Stimulated activated CD8-positive, alpha-beta memory T cell treated with anti-CD3 and anti-CD28 coated beads, Interleukin-7, amount 100 ng/mL, for 4 hours (primary cell): ENCODE measurements at places on chromosomes 6 and 20.

DNA sequence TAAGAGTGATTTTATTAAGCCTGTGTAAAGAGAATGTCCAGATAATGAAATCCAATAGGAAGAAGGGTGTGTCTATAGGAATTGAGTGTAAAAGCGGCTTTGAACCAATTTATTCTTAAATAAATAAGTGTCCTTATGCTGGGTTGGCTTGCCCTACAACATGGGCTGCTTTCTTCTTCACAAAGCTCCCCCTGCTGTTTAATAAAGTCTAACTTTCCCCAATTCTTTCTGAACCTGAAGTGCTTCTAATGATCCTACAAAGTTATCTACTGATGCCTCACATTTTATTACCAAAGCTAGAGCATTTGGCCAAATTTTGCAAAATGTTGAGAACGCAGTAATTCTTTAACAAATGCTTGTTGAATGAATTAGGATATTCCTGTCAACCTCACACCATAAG, 36.3 kb upstream of the SIRT5 start:
- DNase-seq, result no peak

DNA sequence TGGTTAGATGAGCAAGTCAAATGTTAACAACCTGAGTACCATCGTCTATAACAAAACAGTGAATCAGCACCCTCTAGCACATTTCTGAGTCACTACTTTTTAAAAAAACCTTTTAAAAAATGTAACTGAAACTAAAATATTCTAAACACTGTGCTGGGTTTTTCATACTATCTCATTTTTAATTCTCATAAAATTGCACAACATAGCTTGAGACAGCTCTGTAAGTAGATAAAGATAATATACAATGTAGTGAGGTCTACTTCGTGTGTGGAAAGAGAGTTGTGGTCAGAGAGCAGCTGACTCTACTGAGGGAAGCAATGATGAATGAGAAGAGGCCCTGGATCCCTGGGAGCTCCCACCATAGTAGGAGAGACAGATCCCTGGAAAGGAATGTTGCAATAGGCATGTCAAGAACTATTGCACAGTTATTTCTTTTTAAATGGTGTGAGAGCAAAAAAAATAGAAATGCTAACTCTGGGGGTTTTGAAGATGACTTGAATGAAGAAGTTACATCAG, 13.6 kb upstream of the CALHM6 start:
- DNase-seq, result no peak

DNA sequence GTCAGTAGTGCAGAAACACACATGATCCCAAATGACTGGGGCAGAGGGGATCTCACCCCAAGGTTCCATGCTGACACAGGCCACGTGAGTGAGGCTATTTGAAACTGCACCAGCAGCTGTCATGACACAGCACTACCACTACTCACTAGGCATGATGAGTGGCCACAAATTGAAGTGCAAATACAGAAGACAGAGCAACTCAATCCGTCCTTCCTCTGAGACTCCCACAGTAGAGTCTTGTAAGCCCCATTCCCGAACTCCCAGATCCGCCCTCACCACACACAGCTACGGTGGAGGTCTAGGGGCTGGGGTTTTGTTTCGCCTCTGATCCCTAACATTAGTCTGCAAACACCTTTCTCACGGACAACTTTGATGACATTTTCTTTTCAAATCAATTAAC, 113.3 kb upstream of the NUP153 start:
- DNase-seq, result no peak

GRCh38 chr6:103313432-103313831, 1546.3 kb downstream of the HACE1 start:
- no peak for DNase-seq

- no peak for DNase-seq
Observed at GRCh38 chr20:60540591-60540990, 582.4 kb downstream of the CDH26 start.

GRCh38 chr20:45588800-45589199, 9.7 kb upstream of the WFDC8 start:
- no peak for DNase-seq

GRCh38 chr20:58599966-58600365, 51.1 kb upstream of the STX16 start:
- no peak for DNase-seq

DNA sequence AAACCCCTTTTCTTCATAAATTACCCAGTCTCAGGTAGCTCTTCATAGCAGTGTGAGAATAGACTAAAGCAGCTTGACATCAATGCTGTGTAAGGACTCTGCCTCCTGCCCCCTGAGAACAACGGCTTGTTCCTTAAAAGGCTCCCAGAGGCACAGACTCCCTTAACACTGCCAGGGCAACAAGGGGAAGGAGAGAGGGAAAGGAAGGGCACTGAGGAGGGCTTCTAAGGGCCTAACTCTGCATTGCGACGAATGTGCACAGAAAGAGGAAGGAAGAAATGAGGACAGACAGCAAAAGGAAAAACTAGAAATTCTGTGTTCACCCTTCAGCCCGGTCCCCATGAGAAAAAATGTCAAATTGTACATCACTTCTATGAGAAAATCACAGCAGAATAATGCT, 74.0 kb downstream of the AGPAT4 start:
- no peak for DNase-seq

DNA sequence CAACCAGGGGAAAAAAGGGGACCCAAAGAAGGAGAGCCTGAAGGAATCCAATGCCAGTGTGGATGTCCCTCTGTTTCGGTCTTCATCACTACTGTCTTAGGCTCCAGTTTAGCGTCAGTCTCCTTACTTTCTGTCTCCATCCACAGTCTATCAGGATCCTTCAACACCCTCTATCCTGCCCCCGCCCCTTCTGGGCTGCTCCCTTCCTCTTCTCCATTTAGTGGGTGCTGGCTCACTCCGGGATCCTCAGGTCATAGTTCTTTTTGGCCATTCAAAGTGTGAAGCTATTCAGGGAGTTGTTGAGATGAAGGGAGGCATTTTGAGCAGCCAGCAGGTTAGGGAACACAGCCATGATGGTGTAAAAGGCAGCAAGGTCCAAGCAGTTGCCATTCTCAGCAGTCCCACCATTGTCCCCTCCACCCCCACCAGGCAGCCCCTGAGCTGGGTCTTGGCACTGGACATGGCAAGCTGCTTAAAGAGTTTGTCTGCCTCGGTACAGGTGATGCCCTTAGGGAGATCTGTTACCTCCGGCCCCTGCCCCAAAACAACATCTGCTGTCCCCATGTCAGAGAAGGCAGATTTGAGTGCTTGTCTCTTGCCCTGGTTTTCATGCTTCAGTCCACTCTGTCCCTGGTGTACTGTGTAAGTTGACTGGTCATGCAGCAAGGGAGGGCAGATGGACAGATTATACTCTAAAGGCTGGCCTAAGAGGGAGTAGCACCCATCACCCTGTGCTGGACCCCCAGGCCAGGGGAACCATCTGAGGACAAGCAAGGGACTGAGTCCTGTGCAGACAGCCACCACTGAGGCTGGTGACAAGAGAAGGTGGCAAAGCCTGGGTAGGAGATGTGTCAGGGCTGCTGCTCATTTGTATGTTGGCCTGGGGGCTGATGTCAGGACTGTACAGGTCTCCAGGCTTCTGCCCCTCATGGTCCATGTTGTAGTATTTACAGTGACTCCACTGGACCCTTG, 842.0 kb downstream of the HACE1 start:
- no peak for DNase-seq

GRCh38 chr6:130359736-130360135, 6.1 kb upstream of the TMEM200A start:
- DNase-seq, result no peak

GRCh38 chr20:3339076-3339475, 68.4 kb downstream of the DNAAF9 start:
- DNase-seq, result no peak

GRCh38 chr20:63791497-63792156, 39.4 kb downstream of the ZBTB46 start:
- DNase-seq, result no peak

DNA sequence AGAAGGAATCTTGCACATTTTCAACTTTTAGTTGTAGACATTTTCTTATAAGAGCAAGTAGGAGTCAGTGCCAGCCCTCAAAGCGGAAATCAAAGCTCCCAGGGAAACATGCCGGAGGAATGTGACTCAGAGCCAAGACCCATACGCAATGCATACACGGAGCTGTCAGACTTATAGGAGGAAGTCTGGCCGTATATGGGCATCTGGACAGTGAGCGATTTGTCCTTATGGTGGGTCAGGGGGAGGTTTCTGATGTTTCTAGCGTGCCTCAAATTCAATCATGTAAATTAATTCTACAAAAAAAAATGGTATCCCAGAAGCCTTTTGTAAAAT, 3.6 kb upstream of the CCN2 start:
- no peak for DNase-seq

- DNase-seq, result no peak
Observed at GRCh38 chr6:89204096-89204495, 13.1 kb downstream of the GABRR1 start.

- peak; percentile 43 for DNase-seq
Observed at GRCh38 chr6:32692019-32692418, 25.6 kb upstream of the HLA-DQB1 start.

DNA sequence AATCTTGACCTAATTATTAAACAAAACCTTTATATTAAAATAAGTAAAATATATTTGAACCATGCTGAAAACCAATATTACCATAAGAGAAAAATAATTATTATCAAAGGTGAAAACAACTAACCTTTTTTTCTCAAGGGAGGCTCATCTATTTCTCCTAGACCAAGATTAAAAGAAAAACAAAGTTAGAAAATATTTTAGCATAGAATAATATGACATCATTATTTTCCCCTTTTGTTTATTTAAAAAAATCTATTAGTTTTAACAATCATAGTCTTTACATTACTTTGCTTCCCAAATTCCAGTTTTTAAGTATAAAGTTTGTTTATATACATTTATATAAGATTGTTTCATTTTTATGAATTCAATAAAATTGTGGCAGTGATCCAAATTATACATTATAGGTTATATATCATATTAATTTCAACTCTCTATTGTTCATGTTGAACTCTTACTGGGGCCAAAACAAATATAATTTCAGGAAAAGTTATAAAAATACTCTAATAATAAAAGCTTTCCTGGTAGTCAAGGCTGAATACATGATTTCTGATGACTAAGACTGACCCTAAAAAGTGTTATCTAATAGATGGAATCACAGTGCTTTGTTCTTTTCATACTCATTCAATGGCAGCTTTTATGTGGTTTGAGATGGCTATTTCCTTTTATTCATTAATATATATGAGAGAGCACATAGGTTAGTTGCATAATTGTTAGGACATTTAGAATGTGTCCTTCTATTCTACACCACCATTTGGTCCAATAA, 89.4 kb downstream of the TRDN start:
- DNase-seq, result no peak

- DNase-seq, result no peak
Observed at GRCh38 chr6:142841915-142842314, 103.1 kb downstream of the HIVEP2 start.

DNA sequence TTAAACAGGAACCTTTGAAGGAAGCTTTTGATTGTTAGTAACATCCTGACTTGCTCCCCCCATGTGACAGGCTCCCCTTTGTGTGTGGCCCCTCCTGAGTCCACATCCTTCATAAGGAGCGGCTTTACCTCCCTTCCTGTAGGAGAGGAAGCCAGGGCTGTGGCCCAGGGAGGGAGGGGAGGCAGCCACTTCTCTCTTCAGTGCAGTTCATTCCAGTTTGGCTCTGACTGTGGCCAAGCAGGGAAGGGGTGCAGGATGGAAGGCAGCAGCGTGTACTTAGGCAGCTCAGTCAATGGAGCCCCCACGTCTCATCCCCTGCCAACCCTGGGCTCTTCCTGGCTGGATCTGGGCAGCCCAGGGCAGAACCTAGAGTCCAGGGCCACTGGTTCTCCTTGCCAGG, 295.2 kb downstream of the QKI start:
- no peak for DNase-seq

DNA sequence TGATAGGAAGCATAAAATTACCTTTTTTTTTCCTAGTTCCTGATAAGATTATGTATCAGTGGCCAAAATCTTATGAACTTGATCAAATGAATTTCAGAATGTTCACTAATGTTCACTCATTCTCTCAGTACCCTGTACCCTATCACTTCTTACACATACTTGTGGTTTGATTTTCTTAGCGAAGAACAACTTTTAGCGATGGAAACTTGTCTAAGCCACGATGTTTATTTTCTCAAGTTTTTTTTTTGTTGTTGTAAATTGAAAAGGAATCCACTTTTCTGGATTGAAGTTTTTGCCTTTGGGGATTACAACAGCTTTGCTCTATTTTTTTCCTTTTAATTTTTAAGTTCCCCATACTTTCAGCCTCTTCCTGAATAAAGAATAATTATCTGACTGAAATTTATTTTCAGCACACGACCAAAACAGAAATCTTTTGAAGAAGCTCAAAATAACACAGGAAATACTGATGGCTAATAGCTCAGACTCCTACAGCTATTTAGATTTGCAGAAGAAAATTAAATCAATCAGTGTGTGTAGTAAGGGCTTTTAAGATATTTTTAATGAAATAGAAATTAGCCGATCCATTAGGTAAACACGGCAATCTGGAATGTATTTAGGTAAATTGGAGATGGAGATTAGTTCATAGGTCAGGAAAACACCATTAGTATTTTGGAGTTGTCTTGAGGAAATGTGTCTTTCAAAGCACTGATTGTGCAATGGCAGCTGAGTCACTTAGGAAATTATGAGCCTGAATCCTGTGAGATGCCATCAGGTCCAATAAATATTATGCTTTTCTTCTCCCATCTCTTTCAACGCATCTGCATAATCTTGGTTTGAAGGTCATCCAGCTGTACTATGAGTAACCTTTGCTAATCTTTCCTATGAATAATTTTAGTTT, 217.5 kb downstream of the GJA1 start:
- DNase-seq, result no peak

DNA sequence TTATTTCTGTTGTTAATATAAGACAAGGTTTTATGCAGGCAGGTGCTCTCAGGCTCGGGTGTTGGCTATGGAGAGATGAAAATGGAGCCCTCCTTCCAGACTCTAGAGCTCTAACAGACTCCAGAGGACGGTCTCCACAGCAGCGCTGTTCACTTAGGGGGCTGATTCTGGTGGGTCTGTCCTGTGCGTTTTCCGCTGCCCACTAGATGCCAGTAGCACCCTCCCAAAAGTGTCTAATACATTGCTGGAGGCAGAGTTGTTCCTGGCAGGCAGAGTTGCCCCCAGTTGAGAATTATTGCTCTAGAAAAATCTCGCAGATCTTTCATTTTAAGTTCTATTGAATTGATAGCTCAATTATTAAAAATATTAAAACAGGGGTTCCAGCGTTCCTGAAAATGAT, 109.9 kb downstream of the MAP3K4 start:
- DNase-seq, result no peak

- DNase-seq, result peak; percentile 51
Observed at GRCh38 chr6:42007286-42008137, 42.8 kb upstream of the TAF8 start.

GRCh38 chr20:36579996-36580545, 6.7 kb downstream of the TGIF2 start:
- DNase-seq, result no peak

DNA sequence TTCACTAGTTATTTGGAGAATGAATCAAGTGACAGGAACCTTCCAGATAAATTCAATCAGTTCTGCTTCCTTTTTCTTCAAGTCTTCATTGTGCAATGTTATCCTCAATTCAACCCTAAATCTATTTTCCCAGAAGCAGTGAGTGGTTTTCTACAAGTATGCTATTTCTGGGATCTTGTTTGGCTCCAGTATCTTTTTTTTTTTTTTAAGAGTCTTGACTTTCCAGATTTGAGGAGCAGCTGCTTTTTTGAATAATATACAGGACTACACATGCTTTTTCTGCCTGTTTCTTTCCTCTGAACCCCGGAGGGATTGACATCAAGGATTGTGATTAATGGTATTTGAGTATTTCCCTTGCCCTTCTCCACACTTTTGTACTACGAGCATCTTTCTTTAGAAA, 339.2 kb upstream of the JAG1 start:
- no peak for DNase-seq

- DNase-seq, result no peak
Observed at GRCh38 chr6:1068068-1068467, 243.8 kb upstream of the FOXQ1 start.

GRCh38 chr6:7585287-7585930, 4.6 kb upstream of the SNRNP48 start:
- DNase-seq, result no peak
